Naive thymus-derived CD4-positive, alpha-beta T cell (primary cell): ENCODE measurements at places on chromosomes 7 and 10.

DNA sequence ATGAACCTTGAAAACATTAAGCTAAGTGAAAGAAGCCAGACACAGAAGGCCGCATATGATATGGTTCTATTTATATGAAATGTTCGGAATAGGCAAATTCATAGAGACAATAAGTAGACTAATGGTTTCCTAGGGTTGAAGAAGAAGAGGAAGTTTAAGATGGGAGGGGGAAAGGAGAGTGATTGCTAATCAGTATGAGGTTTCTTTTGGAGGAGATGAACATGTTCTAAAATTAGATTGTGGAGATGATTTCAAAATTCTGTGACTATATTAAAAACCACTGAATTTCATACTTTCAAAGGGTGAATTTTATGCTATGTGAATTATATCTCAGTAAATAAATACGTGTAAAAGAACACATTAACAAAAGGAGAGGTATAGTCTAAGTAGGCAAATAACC is 176.4 kb upstream of the HPS1 start:
- DNase-seq: no peak

GRCh38 chr10:6273351-6273750 is 70.6 kb downstream of the PFKFB3 start:
- DNase-seq: no peak

DNA sequence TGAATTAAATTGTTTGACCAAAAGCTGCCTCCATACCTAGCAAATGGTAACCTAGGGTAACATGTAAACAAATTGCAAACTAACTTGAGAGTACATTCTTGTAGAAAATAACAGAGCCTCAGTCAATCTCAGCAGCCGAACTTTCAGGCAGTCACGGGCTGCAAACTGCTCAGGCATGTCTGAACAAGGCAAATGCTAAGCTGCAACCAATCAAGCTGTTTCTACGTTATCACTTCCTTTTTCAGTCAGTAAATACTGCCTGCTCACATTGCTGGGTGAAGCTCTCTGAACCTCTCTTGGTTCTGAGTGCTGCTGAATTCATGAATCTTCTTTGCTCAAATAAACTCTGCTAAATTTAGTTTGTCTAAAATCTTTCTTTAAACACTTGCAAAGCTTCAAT is 1212.4 kb downstream of the SORCS1 start:
- no peak for DNase-seq

DNA sequence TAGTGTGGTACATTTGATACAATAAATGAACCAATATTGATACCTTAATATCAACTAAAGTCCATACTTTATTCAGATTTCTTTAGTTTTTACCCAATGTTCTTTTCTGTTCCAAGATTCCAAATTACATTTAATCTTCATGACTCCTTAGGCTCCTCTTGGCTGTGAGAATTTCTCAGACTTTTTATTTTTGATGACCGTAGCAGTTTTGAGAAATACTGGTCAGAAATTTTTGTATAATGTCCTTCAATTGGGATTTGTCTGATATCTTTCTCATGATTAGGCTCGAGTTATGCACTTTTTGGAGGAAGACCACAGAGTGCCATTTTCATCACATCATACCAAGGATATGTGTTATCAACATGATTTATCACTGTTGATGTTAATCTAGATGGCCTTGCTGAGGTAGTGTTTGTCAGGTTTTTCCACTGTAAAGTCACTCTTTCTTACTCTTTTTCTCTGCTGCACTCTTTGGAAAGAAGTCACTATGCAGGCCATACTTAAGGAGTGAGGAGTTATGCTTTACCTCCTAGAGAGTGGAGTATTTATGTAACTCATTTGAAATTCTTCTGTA is 12.9 kb upstream of the ENTPD1 start:
- no peak for DNase-seq

GRCh38 chr10:17802976-17803375 is 6.2 kb upstream of the MRC1 start:
- DNase-seq: no peak

DNA sequence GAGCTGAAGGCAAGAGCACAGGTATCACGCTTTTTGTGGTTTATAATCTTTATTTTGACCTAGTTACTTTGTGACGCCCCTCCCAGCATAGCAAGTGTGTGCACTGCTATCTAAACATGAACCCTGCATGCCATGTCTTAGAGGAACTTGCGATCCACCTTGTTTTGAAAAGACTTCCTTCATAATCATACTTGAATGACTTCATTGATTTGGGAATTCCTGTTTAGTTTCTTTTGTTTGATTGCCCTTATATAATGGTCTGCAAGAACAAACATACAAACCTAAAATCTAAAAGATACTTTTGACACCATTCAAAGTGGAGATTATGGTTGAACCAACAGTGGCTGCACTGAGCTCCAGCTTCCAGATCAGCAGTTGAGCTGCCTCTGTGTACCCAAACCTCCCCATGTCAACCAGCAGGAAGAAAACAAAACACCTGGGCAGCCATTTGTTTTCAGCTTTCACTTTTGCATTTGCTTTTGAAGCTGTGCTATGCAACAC is 132.6 kb downstream of the CELF2 start:
- DNase-seq: no peak

GRCh38 chr10:65993451-65993850 is 932.4 kb upstream of the LRRTM3 start:
- no peak for DNase-seq

- no peak for DNase-seq
These were observed 314.9 kb downstream of the CALN1 start for GRCh38 chr7:72097226-72097625.

- DNase-seq: no peak
These were observed 160.5 kb downstream of the FOXP2 start for GRCh38 chr7:114575098-114575497.

DNA sequence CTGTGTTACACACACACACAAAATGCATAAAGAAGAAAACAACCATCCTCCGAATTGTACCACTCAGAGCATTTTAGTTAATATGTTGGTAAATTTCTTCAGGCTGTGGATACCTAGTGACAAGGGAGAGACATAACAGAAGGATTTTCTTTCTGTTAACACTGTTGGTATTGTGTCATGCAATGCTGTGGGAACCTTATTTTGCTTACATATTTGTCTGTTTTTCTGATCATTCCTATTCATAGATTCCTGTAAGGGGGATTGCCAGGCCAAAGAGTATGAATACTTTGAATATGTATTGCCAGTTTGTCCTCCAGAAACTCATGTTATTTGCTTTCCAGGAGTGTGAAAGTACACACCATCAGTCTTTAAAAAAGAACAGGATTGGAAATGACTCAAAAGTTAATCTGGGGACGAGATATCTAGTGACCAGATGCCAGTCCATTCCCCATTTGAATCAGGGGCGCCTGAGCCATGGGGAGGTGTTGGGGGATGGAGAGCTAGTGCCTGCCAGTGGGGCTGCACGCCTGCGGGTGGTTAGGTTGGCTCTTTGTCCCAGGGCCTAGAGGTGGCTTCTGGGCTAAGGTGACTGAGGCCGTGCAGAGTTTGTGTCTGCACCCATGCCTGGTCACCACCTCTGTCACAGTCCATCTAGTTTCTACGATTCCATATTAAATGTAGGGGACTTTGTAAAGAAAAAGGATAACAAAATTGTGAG is 142.0 kb downstream of the PTPN20 start:
- DNase-seq: no peak

- DNase-seq: no peak
These were observed 52.0 kb downstream of the C10orf90 start for GRCh38 chr10:126618466-126618865.
